Activated naive CD4-positive, alpha-beta T cell (primary cell): ENCODE measurements at places on chromosomes 12 and 14.

DNA sequence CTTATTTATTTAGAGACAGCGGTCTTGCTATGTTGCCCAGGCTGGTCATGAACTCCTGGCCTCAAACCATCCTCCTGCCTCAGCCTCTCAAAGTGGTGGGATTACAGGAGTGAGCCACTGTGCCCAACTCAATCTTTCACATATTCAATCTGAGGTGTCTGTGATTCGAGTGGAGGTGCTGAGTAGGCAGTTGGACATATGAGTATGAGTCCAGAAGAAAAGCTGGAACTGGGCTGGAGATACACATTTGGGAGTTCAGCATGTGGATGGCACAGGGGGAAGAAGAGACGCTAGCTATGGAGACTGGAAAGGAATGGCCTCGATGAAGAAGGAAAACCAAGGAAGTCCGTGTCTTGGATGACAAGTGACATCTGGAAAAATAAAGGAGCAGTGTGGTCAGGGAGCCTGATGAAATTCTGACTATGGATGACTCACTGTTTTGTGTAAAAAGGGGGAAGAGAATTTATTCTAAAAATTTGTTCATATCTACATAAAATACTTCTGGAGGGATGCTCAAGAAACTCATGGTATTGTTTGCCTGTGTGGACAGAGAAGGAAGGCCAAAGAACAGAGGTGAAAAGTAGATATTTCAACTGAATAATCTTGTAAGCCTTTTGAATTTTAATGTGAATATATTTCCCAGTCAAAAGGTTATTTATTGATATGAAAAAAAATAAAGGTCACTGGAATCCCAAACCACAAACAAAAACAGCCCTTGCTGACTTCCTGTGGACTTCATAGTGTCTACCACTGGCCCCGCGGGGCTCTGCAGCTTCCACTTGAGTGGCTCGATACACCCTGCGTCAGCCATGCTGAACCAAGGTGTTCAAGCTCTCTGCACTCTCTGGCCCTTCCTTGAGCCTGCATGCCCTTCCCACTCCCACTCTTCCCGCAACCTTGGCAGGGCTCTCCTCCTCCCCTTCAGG lies 8.9 kb upstream of the LTA4H start:
- no peak for DNase-seq

- DNase-seq = no peak
Measured at GRCh38 chr14:102811254-102811963, 34.2 kb downstream of the TRAF3 start.

GRCh38 chr12:11457996-11458645 lies 62.8 kb upstream of the PRB2 start:
- no peak for DNase-seq

DNA sequence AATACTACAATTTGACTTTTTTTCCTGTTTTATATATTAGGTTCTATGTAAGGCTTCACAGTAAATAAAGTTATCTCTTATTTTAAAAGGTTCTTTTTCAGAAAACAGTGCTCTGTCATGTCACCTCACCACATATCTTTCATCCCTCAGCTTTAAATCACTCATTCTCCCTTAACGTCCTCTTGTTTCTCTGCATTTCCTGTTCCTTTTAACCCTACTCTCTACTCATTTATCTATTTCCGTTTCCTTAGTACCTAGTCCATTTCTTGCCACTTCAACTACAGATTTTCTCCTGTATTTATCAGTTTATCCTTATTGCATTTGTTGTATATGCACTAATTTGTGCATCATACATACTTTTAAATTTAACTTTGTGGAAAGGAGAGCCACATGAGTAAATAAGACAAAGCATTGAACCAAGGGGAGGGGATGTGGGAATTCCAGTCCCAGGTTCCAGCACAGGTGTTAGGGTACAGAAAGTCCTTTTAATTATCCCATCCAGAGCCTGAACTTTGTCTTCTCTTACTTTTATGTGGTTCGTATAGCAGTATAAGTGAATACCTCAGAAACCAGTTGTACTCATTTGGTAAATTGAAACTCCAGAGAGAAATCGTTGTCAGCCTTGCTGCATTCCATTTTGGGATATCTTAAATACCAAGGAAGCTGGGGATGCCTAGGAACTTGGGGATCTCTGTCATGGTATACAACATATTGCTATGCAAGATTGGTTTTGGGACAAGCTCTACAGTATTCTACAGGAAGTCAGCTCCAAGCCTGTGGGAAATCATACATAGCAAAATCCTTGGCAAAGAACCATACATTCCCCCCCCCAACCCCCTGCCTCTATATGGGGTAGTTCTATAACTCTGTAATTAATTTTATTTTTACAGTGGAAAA lies 120.5 kb downstream of the DIP2B start:
- no peak for DNase-seq

DNA sequence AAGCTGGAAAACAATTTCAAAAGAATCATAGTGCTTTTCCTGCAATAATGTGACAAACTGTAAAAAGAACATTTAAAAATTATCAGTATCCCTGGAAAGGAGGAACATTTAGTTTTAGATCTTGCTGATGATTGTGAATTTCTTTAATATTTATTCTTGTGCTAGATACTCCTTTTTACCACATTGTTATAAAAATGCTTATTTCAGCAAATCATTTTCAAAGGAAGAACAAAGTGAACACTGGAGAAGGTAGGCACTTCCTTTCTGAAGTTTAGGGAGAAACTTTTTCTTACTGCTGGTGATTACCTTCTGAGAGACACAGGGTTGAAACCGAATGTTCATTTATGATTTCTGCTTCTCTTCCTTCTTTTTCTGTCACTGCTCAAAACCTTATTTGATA lies 45.1 kb upstream of the C12orf75 start:
- no peak for DNase-seq

DNA sequence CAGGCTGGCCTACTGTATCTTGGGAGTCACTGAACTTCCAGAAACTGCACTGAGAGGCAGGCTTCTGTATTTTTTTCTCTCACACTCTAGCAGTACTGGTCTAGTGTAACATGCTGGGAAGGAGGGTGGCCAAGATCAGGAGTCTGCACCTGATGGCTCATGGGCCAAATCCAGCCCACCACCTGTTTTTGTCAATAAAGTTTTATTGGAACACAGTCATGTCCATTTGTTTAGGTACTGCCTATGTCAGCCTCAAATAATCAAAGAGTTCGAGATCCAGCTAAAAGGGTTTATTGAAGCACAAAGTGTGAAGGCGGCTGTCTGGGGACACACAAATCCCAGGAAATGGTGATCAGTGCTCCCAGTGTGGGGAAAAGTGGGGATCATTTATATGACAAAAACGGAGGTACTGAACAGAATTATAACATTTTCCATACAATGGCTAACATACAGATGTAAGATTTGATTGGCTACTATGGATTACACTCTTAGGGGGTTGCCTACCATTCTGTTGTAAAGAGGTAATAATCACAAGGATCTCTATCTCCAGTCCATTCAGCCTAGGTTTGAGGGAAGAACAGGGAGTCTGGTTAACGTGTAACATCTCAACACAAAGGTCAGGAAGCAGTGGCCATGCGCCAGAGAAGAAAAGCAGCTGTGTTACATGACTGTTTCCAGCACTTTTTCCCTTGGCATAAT lies 12.9 kb downstream of the USP30 start:
- no peak for DNase-seq

- no peak for DNase-seq
Measured at GRCh38 chr12:60042835-60043234, 447.0 kb downstream of the SLC16A7 start.

- DNase-seq = no peak
Measured at GRCh38 chr12:124002021-124002644, 29.1 kb downstream of the ZNF664 start.

- DNase-seq = no peak
Measured at GRCh38 chr14:22794551-22794951, 20.7 kb downstream of the SLC7A7 start.

DNA sequence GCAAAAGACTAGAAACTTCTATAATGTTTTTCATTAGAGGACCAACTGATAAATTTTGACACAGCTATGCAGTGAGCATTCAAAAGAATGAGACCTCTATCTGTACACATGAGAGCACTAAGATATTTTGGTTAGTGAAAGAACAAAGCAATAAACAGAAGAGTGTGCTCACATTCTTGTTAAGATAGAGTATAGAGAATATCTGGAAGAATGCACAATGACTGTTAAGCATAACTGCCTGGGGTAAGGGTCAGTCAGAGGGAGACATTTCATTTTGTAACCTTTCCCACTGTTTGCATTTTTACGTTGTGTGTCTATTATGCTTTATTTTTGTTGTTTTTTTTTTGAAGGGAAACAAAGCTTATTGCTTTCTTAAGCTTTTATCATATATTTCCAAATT lies 20.7 kb downstream of the KCNMB4 start:
- DNase-seq = no peak

DNA sequence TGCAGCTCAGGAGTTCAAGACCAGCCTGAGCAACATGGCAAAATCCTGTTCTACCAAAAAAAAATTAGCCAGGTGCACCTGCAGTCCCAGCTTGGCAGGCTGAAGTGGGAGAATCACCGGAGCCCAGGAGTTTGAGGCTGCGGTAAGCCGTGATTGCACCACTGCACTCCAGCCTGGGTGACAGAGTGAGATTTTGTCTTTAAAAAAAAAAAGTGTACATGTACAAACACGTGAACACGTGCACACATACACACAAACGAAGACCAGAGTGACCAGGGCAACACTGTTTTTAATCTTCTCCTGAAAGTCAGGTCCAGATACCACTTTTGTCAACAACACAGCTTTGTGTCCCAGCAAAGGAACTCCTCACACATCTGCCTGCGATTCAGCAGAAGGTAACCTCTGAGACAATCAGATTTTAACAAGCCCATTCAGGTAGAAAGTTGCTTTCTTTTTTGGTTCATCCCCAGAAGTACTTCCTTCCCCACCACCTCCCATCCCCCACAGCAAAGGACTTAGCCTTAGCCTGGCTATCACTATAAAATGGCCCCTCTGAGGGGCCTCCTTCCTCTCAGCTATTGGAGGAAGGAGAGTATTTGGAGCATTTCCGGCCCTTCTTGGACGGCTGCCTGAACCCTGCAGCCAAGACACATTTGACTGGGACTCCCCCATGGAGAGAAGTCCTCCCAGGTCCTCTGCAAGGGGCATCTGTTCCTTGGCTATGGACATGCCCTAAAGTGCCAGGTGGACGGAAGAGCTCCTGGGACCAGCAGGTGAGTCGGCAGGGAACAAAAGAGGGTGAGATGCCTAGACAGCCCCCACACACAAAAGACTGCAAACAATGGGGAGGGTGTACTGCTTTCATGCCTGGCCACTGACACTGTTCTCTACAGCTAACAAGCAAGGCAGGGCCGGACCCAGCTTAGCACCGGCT lies 9.8 kb downstream of the CTDSP2 start:
- peak; percentile 10 for DNase-seq

- no peak for DNase-seq
Measured at GRCh38 chr14:76456200-76456599, 80.3 kb downstream of the ESRRB start.

DNA sequence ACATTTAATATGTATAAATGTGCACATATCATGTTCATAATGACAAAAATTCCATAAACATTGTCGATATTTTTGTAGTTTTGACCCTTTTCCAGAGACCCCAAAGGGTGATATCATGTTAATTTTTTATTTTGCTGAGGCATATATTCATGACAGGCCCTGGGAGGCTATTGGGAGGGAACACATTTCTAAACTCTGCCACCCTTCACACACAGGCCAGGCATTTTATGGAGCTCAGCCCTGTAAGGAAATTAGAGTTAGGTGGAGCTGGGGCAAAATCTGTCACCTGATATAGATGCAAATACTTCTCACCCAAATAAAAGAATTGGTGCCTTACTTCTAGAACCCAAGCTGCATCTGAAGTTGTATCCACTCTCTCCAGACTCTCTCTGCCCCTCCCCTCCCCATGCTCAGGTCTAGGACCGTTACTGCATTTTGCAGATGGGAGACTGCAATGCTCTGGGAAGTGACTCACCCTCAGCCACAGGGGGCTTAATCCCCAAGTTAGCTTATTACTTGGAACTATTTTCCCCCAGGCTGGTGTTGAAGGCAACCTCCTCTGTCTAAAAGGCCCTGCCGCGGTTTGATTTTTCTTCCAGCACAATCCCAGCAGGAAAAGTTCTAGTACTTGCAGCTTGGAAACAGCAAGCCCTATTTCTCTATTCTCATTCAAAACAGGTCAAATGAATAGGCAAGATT lies 238.9 kb downstream of the EMP1 start:
- DNase-seq = no peak

- no peak for DNase-seq
Measured at GRCh38 chr14:44586910-44587309, 79.8 kb upstream of the FSCB start.

DNA sequence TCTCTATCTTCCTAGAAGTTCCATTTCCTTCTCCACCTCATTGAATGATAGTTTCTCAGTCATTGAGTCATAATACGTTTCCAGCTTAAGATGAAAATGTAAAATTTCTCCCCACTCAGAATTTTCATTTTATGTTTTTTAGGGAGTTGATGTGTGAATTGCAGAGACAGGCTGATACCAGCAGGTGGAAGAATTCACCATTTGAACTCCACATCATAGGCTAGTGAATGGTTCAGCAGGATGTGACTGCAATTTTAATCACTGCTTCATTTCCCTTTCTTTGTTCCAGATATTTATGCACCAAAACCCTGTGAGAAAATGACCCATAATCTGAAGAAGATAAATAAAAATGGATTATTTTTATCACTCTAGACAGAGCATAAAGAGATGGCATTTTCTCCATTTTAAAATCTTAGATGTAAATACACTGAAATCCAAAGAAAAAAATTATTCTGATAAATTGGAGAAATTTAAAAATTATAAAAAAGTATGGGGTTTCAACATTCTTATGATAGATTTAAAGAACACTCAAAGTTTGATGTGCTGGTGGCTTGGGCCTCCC lies 10.6 kb upstream of the PYGL start:
- no peak for DNase-seq

GRCh38 chr12:77949943-77950342 lies 119.2 kb downstream of the NAV3 start:
- DNase-seq = no peak

DNA sequence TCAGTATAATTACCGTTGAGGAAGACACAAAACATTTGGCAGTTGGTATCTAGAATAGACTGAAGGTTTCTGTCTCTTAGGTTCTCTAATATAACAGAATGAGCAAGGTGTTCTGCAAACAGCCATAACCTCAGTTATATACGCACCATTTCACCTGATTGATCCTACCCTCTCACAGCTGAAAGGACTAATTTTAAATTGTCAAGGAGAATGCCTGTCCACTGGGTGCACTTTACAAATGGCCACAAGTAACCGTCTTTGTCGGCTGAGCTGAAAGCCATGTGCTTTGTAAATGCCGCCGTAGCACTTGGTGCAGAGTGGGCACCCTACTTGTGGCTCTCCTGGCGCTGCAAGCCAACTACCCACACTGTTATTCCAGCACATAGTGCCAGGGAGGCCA lies 466.3 kb downstream of the AACS start:
- DNase-seq = no peak

DNA sequence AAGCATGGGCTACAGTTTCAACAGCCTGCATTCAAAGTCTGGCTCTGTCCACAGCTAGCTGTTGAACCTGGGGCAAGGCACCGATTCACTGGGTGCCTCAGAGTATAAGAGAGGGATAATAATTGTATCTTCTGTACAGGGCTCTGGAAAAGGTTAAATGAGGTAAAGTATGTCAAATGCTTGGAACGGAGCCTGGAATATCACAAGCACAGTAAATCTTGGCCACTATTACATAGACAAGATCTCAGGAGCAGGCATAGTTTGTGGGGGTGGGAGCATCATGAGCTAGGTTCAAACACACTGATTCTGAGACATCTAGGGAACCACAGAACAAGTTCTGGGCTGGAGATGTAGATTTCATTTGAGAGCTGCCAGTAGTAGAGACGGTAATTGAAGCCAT lies 203.7 kb upstream of the NUDT4 start:
- no peak for DNase-seq

- DNase-seq = no peak
Measured at GRCh38 chr12:59548930-59549329, 46.9 kb upstream of the SLC16A7 start.

GRCh38 chr12:4807116-4807783 lies 87.0 kb downstream of the GALNT8 start:
- no peak for DNase-seq
